ENCODE measurements at places on chromosomes 3 and 15.

- no peak for DNase-seq
These were observed 3.5 kb downstream of the CHD2 start for GRCh38 chr15:92903631-92903965.

GRCh38 chr3:53821631-53822121 is 24.5 kb downstream of the CHDH start:
- no peak for DNase-seq

GRCh38 chr3:173467501-173467900 is 70.0 kb downstream of the NLGN1 start:
- no peak for DNase-seq

DNA sequence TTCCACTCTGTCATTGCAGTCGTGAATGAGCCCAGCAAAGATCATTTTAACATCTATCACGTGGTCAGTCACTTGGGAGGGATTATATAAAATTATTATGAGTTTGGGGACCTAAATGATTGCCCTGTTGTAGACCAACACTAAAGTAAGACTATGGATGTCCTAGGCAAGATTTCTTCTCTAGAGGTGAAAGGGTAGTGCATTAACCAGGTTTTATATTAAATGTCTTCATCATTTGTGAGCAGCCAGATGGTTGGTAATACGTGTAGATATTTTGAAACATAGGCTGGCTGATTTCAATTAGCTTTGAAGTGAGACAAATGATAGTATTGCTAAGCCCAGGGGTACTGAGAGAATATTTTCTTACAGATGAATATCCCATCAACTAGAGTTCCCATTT is 150.3 kb upstream of the TSPAN3 start:
- DNase-seq = no peak

All from fibroblast of skin of scalp (primary cell).